Putamen (tissue), 1 donor: ENCODE measurements at places on chromosomes 12 and 14.

GRCh38 chr12:101857043-101857558 is 20.3 kb upstream of the DRAM1 start:
- DNase-seq = no peak

- no peak for DNase-seq
Measured at GRCh38 chr12:124487066-124487833, 80.2 kb downstream of the NCOR2 start.

- DNase-seq = no peak
Measured at GRCh38 chr14:105261781-105262180, 13.4 kb downstream of the BTBD6 start.

GRCh38 chr14:71591929-71592328 is 340.3 kb upstream of the RGS6 start:
- no peak for DNase-seq

DNA sequence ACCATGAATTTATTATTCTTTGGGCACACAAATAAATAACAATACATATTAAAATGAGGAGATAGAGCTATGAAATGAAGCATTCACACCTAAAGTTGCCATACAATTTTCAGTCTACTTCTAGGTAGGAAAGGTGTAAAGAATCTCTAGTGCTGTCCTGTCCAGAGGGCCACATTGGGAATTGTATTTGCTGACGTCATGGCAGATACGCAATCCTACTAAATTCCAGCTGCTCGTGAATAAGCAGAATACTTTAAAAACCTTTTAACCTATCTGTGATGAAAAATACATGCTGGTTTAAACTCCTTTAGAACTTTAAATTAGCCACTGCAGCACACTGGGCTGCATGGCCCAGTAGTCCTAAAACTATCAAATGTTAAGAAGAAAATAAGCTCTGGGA is 236.1 kb downstream of the FSCB start:
- DNase-seq = no peak

GRCh38 chr14:95008445-95009217 is 148.7 kb downstream of the DICER1 start:
- DNase-seq = no peak

DNA sequence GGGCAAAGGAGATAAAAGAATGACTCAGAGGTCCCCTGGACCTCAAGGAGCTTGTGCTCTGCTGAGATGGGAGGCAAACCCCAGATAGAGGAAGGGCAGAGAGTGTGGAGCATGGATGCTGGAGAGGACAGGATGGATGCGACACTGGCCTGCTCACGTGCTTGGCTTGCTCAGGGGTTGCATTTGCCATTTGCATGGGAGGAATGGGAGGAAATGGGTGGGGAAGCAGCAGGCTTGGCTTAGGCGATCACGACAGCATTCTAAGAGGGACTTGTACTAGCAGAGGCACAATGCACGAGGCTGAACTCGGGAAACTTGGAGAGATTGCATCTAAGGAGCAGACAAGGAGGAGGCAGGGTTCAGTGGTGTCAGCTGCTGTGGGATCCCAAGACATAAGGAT is 19.8 kb downstream of the CD9 start:
- DNase-seq = no peak

DNA sequence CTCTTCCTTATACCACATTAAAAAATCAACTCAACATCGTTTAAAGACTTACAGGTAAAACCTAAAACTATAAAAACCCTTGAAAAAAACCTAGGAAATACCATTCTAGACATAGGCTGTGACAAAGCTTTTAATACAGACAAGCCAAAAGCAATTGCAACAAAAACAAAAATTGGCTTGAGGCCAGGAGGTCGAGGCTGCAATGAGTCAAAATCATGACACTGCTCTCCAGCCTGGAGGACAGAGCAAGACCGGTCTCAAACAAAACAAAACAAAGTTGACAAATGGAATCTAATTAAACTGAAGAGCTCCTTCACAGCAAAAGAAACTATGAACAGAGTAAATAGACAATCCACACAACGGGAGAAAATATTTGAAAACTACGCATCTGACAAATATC is 1057.8 kb downstream of the FSCB start:
- DNase-seq = no peak

GRCh38 chr14:103704708-103705107 is 10.5 kb downstream of the XRCC3 start:
- no peak for DNase-seq

DNA sequence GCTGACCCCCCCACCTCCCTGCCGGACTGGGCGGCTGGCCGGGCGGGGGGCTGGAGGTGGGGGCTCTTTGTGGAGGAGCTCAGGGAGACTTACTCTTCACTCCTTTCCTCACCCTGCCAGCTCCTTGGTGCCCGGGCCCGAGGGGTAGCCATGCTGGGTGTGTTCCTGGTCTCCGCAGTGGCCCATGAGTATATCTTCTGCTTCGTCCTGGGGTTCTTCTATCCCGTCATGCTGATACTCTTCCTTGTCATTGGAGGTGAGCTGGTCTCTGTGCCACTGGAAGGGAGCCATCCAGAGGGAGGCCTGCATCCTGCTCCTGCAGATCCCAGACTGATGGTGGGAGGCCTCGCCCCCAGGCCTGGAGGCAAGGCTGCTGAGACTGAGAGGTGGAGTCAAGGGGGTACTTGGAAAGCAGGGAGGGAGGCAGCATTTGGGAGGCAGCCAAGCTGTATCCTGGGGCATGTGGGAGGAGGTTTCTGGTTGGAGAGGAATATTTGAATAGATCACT is 19.7 kb downstream of the SOAT2 start:
- peak; percentile 18 for DNase-seq

DNA sequence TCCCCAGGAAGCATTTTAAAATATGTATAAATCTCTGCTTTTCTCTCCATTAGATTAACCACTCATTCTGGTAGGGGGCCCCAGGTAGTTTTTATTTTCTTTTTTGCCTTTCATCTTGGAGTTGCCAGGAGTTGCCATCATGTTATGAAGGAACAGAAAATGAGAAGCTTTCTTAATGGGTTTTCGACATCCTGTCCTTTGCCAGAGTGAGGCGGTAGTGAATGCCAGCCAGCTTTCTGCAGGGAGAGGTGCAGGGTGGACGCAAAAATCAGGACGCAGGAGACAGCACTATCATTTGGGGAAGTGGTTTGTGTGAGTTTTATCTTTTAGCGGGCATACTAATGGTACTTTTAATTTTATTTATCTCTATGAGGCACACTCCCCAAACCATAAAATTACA is 1.7 kb downstream of the RASSF8 start:
- no peak for DNase-seq

GRCh38 chr12:102812344-102812743 is 104.7 kb downstream of the PAH start:
- DNase-seq = no peak

DNA sequence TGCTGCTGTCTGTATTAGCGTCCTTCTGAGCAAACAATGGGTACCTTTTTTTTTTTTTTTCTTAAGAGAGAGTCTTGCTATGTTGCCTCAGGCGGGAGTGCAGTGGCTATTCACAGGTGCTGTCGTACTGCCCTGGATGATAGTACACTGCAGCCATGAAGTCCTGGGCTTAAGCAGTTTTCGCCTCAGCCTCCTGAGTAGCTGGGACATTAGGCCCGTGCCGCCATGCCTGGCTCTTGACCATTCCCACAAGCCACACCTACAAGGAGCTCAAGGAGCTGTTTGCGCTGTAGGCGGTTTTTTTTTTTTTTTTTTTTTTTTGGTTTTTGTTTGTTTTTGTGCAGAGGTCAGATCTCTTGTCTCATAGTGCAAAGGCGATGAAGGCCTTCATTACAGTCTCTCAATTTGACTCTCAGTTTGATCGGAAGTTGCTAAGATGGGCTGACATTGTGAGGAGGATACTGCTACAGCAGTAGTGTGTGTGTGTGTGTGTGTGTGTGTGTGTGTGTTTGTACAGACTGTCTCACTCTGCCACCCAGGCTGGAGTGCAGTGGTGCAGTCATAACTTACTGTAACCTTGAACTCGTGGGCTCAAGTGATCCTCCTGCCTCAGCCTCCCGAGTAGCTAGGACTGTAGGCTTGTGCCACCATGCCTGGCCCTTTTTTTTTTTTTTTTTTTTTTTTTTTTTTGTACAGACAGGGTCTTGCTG is 34.2 kb downstream of the TRAF3 start:
- no peak for DNase-seq

DNA sequence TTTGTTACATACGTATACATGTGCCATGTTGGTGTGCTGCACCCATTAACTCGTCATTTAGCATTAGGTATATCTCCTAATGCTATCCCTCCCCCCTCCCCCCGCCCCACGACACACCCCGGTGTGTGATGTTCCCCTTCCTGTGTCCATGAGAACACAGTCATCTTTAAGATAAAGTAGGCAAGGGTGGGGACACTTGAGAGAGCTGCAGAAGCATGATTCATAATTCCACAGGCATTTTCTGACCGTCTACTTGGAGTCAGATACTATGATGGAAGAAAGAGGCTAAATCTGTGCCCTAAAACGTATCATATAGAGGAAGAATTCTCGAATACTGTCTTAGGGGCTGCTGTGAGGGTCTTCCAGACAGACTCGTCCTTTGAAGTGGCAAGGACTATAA is 145.9 kb upstream of the VASH1 start:
- no peak for DNase-seq

DNA sequence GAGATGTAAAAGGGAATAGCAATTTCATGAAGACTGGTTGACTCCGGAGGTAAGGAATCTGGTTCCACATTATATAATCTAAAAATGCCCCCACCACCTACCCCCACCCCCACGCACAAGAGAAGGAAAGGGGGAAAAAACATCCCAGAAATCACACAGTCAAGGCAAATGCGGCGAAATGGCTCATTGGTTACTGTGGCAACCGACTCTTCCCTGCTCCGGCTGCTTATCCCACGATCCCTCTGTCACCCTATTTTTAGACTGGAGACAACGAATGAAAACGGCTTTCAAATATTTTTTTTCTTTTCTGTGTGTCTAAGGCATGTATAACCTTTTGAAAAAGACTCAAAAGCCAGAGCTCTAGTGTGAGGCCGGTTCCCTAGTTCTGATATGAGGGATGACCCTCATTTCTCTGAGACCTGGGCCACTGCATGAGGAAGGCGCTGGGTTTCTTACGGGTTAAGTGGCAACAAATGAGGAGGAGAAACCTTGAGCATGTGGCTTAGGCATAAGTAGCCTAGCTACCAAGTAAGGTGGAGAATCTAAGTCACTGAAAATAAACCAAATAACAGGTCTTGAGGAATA is 148.3 kb upstream of the GRIN2B start:
- DNase-seq = peak; percentile 80

DNA sequence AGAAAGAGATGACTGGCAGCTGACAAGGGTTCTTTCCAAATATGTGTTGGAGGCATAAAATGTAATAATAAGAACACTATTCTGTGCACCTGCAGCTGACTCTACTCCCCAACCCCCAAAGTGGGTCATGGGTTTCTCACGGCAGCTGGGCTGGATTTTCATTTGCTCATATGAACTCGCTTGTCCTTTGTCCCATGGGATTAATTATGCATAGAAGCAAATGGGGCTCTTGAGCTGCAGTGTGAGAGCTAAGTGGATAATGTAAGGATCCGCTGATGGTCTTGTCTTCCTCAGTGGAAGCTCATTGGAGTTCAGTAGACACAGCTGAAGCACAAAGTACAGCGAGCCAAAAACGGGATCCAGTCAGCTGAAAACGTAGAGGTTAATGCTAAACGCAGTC is 46.3 kb downstream of the TTC8 start:
- peak; percentile 45 for DNase-seq

DNA sequence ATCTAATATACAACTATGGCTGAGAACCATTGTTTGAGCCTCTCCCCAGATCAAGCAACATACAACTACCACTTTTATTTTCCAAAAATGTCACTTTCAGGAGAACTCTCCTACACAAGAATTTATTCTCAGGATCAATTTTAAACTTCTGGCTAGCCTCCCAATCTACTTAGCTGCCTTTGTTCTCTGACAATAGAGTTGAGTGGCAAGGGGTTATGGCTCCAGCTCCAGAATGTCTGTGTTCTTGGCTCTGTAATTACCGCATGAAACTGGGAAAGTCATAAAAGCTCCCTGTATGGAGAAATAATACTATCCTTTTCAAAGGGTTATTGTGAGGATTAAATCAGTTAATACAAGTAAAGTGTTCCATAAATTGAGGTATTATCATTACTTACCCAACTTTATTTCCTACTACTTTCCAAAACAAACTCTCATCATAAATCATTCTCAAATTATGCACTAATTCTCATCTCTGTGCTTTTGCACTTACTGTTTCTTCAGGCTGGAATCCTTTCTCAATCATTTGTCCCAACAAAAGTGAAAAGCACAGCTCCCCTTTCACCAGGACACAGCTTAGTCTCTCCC is 121.9 kb downstream of the GARIN6 start:
- DNase-seq = no peak

DNA sequence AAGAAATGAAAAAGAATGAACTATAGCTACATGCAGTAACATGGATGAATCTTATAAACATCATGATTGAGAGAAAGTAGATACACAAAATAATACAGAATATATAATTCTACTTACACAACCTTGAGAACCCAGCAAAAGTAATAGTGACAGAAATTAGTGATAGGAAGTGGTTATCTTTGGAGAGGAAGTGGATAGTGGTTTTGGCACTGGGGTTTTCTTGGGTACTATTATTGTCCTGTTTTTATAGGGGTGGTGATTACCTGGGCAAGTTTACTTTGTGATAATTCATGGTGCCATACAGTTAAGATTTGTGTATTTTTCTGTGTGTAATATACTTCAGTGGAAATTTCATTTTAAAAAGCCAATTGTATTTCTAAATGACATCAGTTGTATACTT is 352.7 kb downstream of the AEBP2 start:
- no peak for DNase-seq

GRCh38 chr12:85627584-85627983 is 208.6 kb downstream of the RASSF9 start:
- DNase-seq = no peak

- DNase-seq = no peak
Measured at GRCh38 chr12:24661657-24662096, 287.2 kb downstream of the BCAT1 start.

DNA sequence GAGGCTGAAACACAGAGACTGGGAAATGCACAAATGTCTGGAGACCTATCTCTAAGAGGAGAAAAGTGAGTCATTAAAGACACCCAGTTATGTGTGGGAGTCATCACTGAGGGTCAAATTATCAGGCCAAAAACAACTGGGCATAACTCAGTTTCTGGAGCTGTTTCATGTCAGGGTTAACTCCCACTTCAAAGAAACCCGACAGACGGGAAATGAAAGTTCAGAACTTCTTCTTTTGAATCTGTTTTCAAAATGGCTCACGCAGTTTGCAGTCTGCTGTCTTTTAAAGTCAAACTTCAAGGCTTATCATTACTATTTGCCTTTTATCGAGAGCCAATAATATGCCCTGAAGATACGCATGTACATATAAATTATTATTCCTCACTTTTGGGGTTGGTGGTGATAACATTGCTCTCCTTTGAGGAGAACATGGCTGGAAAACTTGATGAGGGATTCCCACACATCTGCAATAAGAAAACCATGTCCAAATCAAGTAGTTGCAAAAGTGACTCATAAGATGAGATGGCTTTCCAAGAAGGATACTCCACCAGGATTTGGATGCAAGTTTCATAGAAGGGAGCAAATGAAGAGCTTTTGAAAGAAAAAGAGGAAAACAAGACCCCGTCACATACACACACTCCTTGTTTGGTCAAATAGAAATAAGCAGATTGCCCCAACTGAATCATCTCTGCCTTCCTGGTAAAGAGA is 341.4 kb downstream of the ADAMTS20 start:
- no peak for DNase-seq

GRCh38 chr14:24665440-24665991 is 31.5 kb upstream of the GZMB start:
- DNase-seq = no peak
